ENCODE measurements at places on chromosomes 6 and 20.

DNA sequence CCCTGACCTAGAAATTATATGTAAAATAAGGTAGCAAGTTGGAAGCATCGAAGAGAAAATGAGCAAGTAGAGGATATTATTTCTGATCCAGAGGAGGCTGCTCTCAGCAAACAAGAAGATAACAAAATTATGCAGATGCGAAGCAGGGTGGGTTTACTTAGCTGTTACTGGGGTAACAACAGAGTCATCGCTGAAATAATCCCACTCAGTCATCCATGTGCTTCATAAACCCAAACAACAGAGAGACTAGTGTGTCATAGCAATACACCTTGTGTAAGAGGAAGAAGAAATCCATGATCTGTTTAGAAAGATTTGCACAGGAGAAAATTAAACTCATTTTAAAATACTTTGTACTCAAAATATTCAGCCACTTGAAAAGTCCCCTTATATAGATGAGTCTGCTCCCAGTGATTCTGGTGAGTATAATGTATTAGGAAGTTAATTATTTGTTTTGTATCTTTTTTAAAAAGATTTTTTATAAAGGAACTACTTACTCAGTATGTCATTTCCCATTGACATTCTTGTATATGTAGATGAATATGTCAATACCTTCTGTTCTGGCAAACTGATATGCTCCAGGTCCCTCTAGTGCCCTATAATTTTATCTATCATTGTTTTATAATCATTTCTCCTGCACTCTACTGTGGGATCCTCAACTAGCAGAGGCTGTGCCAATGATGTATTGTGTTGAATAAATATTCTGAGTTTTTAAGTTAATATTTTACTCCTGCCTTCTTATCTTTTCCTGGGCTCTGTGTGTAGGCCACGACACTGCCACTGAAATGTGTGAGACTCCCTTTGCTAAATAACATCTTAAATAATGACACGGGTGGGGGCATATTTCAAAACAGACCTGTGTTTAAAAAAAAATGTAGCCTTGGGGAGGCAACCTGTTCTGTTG is 8.6 kb upstream of the HIVEP2 start:
- DNase-seq, result no peak

DNA sequence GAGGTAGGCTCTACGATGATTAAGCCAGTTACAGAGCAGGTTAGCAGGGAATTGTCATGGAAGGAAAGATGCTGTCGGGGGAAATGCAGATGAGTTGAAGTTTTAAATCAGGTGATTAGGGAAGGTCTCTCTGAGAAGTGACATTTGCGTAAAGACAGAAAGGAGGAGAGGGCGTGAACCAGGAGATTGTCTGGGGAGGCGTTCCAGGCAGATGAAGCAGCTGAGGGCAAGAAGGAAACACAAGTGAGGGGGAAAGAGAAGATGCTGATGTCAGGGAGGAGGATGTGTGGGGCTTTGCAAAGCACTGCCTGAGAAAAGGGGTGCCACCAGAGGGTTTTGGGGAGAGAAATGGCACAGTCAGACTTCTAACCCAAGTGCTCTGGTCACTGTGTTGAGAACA is 2.5 kb upstream of the TMEM14B start:
- DNase-seq, result no peak

- no peak for DNase-seq
Measured at GRCh38 chr6:31771992-31772358, 5.2 kb downstream of the VWA7 start.

DNA sequence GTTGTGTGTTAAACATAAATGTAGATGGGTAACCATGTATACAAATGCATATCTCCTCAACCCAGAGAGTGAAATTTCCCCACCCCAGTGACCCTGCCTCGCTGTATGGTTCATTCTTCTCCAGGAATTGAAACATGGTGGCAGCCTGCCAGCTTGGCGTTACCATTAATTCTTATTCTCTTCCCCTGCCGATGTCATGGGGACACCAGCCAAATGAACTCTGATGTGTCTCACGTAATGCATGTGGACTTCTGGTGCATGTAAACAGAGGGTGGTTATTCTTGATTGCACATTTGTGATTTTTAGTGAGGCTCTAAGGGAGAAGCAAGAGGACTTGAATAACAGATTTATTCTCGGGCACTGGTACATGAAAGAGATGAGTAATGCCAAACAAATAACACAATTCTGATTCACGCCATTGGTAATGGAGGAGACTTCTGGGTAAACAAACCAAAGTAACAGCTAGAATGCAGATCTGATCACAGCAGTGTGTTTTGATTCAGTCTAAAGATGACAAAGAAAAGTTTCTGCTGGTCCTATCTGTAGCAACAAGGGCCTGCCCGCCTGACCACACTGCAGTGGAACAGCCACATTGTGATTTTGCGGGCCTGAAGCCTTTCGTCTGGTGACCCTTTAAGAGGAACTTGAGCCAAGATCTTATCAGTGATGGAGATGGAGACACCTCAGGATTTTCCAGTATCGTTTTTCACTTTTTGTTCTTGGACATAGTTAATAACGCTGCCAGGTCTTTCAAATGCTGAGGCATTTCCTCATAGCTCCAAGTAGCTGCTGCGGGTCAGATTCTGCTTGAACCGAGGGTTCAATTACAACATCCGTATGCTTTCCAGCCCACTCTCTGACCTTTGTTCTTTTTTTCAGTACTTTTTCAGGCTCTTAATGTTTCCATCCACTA is 171.8 kb upstream of the AKAP12 start:
- no peak for DNase-seq

- no peak for DNase-seq
Measured at GRCh38 chr6:26270486-26270861, 94.5 kb upstream of the BTN3A2 start.

DNA sequence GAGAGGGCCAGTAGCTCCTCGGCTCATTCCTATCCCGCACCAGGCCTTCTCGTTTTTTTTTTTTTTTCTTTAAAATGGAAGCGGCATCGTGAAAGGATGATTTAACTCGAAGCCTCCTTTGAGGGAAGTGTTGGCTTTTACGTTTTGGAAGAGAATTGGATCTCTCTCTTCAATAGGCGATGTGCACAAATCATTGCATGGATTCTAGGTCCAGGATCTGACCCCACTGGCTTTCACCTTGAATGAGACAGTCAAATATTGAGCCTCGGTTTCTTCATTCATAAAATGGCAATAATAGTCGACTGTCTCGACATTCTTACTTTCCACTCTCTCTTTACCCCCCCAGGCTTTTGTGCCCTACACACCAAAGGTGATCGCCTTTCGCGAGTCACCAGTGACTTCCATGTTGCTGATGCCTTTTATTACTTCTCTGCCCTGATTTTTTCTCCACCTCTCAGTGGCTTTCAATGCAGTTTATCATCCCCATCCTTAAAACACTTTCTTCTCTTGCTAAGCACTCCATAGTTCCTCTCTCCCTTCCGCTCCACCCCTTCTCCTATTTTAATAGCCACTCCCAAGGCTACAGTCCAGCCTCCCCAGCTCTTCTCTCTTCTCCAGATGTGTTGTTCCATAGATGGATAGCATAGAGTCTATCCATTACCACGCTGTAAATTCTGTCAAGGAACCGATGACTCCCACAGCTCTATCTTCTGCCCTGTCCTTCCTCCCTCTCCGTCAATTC is 473 bp upstream of the DTNBP1 start:
- DNase-seq, result no peak

GRCh38 chr20:52213995-52214394 is 22.4 kb upstream of the ZFP64 start:
- DNase-seq, result no peak

DNA sequence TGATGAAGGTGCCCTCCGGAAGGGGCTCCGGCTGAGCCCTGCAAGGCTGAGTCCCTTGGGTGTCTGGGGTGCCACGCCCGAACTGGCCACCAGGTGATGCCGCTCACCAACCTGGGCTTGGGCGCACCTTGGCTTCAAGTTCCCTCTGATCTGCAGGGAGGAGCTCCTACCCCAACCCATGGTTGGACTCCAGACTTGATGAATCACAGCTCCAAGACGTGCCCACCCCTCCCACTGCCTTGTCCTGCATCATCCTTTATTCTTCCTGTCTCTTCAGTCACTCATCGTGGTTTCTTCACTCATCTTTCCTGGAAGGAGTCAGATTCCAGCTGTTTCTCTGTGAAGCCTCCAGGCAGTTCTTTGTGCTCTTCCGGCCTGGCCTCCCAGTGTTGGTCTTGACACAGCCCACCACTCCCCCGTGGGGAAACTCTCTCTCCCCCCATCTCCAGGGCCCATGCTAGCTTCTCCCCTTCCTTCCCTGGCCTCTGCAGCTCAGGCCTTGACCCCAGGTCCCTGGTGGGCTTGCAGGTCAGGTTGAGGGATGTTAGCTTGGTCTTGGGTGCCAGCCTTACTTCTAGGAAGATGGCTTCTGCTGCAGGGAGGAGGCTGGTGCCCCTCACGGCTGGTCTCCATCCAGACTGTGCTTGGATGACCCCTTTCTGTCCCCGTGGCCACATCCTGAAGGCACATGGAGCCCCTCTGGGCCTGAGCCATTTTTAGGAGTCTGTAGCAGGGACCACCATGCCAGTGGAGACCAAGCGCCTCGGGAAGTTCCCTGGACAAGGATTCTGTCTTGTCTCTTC is 2.6 kb upstream of the ZBP1 start:
- peak; percentile 89 for DNase-seq

- no peak for DNase-seq
Measured at GRCh38 chr6:135372758-135373157, 124.8 kb downstream of the AHI1 start.

GRCh38 chr6:44068607-44069296 is 58.5 kb downstream of the MRPL14 start:
- DNase-seq, result no peak

DNA sequence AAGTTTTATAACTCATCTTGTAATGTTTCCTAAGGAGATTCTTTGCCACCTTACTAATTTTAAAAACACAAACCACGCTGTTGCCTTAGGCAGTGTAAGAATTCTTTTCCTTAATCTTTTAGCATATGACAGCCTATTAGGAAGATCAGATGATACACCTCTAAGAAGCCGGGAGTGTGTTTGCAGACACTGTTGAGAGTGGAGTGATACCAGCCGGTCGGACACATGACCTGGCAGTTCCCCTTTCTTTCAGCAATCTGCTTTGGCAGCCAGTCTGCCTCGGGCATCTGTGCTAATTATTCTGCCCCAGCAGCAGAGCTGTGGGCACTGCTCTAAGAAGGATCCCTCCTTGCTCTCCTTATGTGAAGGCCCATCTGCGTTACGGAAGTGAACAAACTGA is 50.9 kb downstream of the PLCB4 start:
- DNase-seq, result no peak
